ENCODE measurements at places on chromosomes 7 and 10. TPM values are rescaled to one million over a fixed set of nuclear protein-coding genes. Genes with fewer than 3 reads are reported as not detected.

DNA sequence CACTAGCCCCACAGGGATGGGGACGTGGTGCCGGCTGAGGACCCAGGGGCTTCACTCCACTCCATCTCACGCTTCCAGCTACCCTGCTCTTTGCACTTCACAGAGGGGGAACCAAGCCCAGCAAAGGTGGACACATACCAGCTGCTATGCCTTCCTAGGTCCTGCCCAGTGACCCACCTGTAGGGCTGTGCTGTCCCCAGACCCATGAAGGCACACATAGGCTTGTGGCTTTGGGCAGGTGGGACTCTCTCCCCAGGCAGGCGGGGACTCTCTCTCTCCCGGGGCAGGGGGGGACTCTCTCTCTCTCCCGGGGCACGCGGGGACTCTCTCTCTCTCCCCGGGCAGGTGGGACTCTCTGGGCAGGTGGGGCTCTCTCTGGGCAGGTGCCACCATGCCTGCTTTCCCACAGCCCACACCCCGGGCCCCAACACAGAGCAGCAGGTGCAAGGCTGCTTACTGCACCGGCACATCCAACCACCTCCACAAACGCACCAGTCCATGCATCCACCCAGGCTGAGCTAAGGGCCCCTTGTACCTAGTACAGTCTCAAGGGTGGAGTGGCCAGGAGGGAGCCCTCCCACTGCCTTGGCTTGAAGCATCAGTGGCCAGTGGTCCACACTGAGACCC, 13.8 kb upstream of the GPR146 start:
- no peak for DNase-seq

GRCh38 chr7:17815318-17815717, 125.0 kb downstream of the SNX13 start:
- DNase-seq = no peak

The PIK3CG gene
- 1.8 TPM for total RNA-seq

- DNase-seq = no peak
Measured at GRCh38 chr7:157299613-157300368, 37.0 kb upstream of the DNAJB6 start.

DNA sequence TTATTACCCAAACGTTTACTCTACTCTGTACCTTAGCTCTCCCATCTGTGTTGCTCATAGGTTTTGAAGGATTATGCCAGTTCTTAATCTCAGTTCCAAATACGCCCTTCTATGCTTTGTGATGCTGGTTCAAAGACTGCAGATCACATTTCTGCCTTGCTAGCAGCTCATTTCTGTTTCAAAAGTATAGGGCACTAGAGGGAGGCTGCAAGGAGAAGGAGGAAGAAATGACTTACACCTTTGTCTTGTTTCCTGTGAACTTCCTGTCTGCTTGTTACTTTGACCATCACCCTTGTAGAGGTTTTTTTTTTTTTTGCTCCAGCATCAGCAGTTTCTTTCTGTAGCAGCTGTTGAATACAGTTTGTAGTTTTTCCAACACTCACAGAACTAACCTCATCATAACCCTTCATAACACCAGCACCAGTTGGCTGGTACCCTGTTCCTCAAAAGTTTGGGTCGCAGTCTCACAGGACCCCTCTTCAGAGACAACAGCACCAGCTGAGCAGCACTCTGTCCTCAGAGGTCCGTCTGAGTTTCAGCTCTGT, 16.5 kb downstream of the SLK start:
- no peak for DNase-seq

Measured in esophagus muscularis mucosa (tissue), 4 donors.